HepG2 (cell line): ENCODE measurements at places on chromosomes 4 and X. TPM values are rescaled to one million over a fixed set of nuclear protein-coding genes. Genes with fewer than 3 reads are reported as not detected.

The MAGEA10 gene
- not detected in 2 replicates for total RNA-seq

DNA sequence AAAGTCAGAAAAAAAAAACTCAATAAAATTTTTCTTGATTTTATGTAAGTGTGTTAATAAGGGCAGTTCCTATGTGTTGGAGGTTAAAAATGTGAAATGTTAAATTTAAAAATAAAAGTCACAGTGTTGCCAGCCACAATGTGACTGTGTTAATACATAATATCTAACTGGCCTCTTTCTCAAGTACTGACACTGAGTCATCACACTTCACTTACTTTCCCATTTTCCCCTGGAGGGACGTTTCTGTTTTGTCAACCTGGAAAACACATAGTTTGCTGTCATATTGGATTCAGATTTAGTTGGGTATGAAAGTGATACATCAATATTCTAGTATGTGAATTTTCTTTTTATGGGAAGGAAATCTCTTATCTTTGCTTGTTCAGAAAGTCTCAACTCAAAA, 46.4 kb downstream of the ARHGEF38 start:
- H3K4me3 ChIP-seq, result no peak overlapping the region
- peaks cover 9% of the 10 kb centered on the region for H3K4me1 ChIP-seq
- H3K27ac ChIP-seq, result no peak overlapping the region
- no peak for DNase-seq
- H3K27me3 ChIP-seq, result no peaks in the 10 kb centered on the region
- no peaks in the 10 kb centered on the region for H3K36me3 ChIP-seq

DNA sequence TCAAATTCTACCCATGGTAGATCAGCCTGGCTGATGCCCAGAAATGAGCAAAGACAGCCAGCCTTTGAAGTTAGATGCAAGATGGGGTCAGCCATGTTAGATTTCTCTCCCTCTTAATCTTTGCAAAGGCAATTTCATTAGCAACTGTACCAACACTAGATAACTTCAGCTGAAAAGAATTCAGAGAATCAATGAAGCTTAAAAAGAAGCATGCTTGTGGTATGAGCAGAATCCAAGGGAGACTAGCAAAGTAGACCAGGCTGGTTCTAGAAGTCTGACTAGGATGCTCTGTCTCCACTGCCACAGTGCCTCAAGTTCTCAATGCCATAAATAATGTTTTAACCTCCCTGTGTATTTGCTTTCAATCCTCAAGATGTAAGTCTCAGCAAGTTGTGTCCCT, 247.3 kb downstream of the SLC7A11 start:
- no peaks in the 10 kb centered on the region for H3K4me1 ChIP-seq
- H3K27me3 ChIP-seq, result no peaks in the 10 kb centered on the region
- H3K36me3 ChIP-seq, result no peaks in the 10 kb centered on the region

GRCh38 chrX:149124526-149125108, 380.5 kb downstream of the IDS start:
- H3K4me3 ChIP-seq, result no peak overlapping the region
- DNase-seq, result no peak
- no peaks in the 10 kb centered on the region for H3K27me3 ChIP-seq
- H3K36me3 ChIP-seq, result no peaks in the 10 kb centered on the region
- no peak overlapping the region for H3K27ac ChIP-seq
- H3K4me1 ChIP-seq, result no peaks in the 10 kb centered on the region

GRCh38 chr4:153451911-153452657, 14.1 kb upstream of the TMEM131L start:
- DNase-seq, result no peak
- no peak overlapping the region for H3K4me3 ChIP-seq
- H3K27ac ChIP-seq, result no peak overlapping the region
- H3K27me3 ChIP-seq, result no peaks in the 10 kb centered on the region

The MAGEC3 gene
- total RNA-seq, result not detected in 2 replicates

- no peak overlapping the region for H3K4me3 ChIP-seq
- no peak overlapping the region for H3K27ac ChIP-seq
- no peaks in the 10 kb centered on the region for H3K27me3 ChIP-seq
- peak; percentile 4 for DNase-seq
- peaks cover 5% of the 10 kb centered on the region for H3K36me3 ChIP-seq
Observed at GRCh38 chr4:16196482-16197393, 29.5 kb downstream of the TAPT1 start.

The GC gene
- 0.35 TPM in 1 of 2 replicates, not detected in the other for total RNA-seq

DNA sequence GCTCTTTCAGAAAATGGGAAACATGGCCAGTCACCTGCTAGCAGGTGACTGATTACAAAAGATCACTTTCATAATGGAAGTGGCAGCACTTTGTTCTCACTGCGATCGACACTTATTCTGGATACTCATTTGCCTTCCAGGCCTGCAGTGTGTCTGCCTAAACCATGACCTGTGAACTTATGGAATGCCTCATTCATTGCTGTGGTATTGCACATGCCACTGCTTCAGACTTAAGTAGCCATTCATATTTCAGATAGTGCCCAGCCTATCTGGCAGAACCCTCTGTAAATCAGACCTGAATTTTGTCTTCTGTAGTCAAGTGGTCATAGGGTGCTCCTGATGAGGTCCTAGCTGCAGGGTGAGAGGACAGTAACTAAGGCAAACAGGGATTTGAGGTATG, 23.3 kb upstream of the MGST2 start:
- H3K4me3 ChIP-seq, result no peak overlapping the region
- no peaks in the 10 kb centered on the region for H3K36me3 ChIP-seq
- DNase-seq, result no peak
- H3K27me3 ChIP-seq, result peaks cover 1% of the 10 kb centered on the region; the same call in 1 of the 2 replicates
- H3K27ac ChIP-seq, result no peak overlapping the region

GRCh38 chrX:22060415-22061280, 28.5 kb downstream of the PHEX start:
- DNase-seq, result no peak
- H3K4me1 ChIP-seq, result no peaks in the 10 kb centered on the region
- H3K4me3 ChIP-seq, result no peak overlapping the region
- no peaks in the 10 kb centered on the region for H3K36me3 ChIP-seq
- H3K27me3 ChIP-seq, result no peaks in the 10 kb centered on the region

The HMX1 gene
- total RNA-seq, result not detected in 2 replicates

The SLC7A11 gene
- 11.9 and 15.7 TPM in 2 replicates for total RNA-seq

The PAK3 gene
- not detected in 2 replicates for total RNA-seq

The ADGRA3 gene
- 29.6 and 40.8 TPM in 2 replicates for total RNA-seq

The BTC gene
- total RNA-seq, result not detected in 2 replicates

DNA sequence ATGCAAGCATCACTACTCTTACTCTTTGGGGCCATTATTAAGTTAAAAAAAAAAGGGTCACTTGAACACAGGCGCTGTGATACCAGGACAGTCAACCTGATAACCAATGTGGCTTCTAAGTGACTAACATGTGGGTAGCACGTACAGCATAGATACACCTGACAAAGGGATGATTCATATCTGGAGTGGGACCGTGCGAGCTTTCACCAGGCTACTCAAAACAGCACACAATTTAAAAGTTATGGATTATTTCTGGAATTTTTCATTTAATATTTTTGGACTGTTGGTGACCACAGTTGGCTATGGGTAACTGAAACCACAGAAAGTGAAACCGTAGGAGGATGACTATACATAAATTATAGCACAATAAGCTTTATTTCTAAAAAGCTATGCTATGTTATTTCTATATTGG, 113.8 kb upstream of the STIM2 start:
- DNase-seq, result no peak
- peaks cover 7% of the 10 kb centered on the region for H3K4me1 ChIP-seq
- no peaks in the 10 kb centered on the region for H3K36me3 ChIP-seq

DNA sequence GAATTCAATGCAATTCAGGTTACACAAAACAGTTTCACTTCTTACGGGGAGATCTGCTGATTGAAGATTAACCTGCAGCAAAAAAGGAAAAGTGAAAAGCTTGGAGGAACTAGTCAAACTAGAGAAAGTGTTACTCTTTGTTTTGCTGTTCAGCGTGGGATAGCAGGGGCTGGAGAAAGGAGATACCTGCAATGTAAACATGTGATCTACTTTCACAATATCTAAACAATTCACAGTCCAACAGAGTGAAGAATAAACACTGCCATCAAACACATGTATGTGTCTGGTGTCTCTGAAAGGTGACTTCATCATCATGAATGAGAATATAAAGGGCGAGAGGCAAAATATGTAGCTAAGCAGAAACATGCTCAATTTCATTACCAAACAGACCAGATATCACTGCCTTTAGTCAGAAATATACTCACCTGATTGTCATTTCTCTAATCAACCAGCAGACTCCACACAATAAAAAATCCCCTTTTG, 26.4 kb downstream of the NIPAL1 start:
- H3K27me3 ChIP-seq, result no peaks in the 10 kb centered on the region
- peak overlapping the region; percentile 72 for H3K27ac ChIP-seq
- H3K36me3 ChIP-seq, result no peaks in the 10 kb centered on the region
- no peak overlapping the region for H3K4me3 ChIP-seq

DNA sequence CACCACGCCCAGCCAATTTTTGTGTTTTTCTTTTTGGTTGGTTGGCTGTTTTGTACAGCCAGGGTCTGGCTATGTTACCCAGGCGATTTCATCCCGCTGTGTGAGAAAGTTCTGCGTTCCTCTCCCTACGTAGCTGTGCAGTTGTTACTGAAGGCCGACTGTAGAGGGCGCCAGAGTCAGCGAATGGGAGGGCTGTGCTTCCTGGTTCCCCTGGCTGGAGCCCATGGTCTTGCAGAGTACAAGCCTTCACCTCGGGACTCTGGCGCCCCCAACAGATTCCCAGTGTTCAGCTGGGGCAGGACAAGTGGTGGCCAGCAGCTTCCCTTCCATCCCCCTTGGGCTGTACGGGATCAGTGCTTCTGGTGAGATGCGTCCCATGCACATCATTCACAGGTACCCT, 5.6 kb upstream of the CT45A1 start:
- peak; percentile 31 for DNase-seq
- no peaks in the 10 kb centered on the region for H3K4me1 ChIP-seq
- no peaks in the 10 kb centered on the region for H3K27me3 ChIP-seq
- H3K36me3 ChIP-seq, result no peaks in the 10 kb centered on the region
- no peak overlapping the region for H3K4me3 ChIP-seq
- H3K27ac ChIP-seq, result no peak overlapping the region

GRCh38 chrX:120517936-120518335, 42.8 kb downstream of the CUL4B start:
- no peaks in the 10 kb centered on the region for H3K36me3 ChIP-seq
- H3K27me3 ChIP-seq, result no peaks in the 10 kb centered on the region
- H3K27ac ChIP-seq, result no peak overlapping the region
- no peak overlapping the region for H3K4me3 ChIP-seq
- H3K4me1 ChIP-seq, result peaks cover 21% of the 10 kb centered on the region
